Thoracic aorta (tissue), 2 donors: ENCODE measurements at places on chromosomes 16 and 17.

DNA sequence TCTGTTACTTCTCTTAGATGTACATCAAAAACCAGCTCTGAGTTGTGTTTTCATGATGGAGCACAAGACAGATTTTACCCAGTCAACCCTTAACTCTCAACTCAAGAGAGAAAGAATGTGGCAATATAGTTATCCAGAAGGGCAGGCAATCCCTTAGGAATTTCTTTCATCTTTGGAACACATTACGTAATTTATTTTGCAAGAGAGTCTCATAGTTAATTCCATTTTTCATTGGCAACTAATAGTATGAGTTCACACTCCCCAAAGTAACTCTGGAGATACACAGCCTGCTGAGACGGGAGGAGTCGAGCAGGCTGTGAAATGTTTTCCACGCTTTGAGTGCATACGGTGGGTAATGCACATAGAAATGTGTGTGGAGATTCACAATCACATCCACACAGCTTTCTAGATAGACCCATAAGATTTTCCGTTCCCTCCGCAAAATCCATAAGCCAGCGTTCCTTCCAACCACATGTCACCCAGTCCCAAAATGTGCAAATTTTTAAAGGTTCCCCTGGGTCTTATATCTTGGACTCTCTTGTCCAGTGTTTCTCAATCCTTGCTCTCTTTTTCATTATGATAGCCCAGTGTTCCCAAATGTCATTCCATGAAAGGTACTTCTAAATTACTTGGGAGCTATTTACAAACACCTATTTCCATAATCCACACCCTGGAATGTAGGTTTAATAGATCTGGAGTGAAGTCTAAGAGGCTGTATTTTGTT is 8.4 kb upstream of the CDRT4 start:
- DNase-seq, result no peak

GRCh38 chr17:48031966-48032365 is 5.6 kb downstream of the COPZ2 start:
- no peak for DNase-seq

GRCh38 chr17:78272181-78272913 is 40.9 kb downstream of the TMEM235 start:
- DNase-seq, result no peak

DNA sequence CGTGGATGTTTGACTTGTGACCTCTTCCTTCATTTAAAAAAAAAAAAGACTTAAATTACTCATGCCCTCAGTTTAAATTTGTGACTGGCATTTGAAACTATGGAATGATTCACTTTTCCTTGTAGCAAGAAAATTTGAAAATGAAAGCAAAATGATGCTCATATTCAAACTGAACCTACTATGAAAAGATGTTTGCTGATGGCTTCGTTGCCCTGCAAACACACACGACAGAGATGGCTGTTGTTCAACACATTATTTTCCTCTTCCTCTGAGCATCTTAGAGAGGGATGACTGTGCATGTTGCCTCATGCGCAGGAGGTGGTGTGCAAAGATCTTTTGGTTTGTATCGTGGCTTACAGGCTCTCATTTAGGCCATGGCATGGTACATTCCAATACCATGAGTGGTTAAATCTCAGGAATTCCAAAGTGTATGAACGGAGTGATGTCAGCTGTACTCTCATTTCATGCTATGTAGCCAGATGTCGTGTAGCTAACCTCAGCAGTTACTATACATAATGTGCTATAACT is 164.5 kb downstream of the PRKCA start:
- no peak for DNase-seq

GRCh38 chr17:29588017-29588561 is 1.4 kb downstream of the GIT1 start:
- no peak for DNase-seq

GRCh38 chr17:4839221-4839620 is 6.1 kb downstream of the MINK1 start:
- DNase-seq, result no peak

DNA sequence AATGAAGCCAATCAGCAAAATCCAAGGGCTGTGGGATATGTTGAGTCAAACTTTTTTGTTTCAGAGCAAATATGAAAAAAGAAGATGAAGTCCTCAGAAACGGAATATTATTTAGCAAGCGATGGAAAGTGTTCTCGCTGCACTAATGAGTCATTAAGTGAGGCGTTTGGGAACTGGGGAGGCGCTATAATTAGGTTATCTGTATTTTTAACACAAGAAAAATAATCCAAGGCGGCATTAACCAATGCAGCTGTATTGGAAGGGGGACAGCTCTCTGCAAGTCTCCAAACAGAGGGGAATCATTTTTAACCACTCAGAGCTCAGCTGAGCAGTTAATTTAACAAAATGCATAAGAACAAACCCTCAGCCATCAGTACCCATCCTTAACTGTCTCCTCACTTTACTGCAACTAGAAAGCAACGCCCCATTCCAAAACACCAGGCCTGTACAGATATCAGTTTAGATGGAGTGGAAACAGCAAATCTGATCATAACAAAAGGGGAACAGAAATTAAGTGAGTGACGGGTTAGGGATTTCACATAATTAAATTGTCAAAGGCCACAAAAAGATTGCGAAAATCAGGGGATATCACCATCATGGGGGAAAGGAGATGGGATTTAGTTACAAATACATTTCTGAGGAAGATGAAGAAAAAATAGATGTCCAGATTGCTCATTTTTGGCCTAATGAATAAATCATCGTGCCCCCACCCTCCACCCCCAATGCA is 211.0 kb upstream of the TOX3 start:
- DNase-seq, result no peak

DNA sequence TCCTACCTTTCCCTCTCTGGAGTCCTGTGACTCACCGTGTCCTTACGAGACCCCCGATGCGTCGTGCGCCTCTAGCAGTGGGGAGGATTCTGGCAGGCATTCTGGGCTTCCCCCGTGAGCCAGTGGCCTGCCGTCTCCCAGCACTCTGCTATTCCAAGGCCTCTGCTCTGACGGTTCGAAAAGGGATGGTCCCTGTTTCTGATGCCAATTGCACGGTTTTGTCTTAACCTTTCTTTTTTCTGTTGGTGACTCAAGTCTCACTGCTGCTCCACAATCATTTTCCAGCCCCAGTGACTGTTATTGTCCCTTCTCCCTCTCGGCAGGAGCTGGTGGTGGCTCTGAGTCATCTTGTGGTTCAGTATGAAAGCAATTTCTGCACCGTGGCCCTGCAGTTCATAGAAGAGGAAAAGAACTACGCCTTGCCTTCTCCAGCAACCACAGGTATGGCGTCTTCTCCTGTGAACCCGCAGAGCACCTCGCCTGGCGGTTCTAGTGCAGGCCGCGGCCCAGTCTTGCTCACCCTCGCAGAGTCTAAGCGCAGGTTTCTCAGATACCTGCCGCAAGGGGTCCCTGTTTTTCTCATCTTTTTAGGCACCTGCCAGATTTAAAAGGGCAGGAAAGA is 100.1 kb upstream of the CHMP6 start:
- DNase-seq, result peak; percentile 43

GRCh38 chr16:85570213-85570734 is 42.8 kb upstream of the GSE1 start:
- DNase-seq, result no peak

DNA sequence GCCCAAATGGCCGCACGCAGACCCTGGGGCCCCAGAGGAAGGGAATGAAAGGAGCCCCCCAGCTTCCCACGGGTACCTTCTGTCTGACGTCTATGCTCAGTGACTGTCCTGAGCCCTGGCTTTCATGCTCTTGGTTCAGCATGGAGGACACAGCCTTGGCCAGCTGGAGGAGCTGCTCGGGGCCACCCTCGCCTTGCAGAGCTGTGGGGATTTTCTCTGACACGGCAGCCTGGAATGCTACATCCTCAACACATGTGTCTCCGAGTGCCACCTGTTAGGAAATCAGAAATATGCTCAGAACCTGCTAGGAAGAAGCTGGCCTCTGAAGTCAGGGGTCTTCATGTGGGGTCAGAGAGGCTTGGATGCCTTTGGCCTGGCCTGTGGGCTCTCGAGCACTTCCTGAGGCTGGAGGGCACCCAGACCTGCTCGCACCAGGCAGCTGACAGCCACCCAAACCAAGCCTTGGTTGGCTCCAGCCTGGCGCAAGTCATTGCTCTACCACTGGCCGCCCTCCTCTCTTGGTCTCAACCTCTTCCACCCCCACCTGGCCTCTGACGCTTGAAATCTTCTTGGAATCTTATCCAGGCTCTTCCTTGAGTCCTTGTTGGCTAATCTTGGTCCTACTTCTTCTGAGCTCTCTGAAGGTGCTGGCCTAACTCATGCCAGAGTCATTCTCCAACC is 63.7 kb upstream of the BCO1 start:
- no peak for DNase-seq

GRCh38 chr17:7250695-7251627 is 573 bp downstream of the CTDNEP1 start:
- no peak for DNase-seq

- DNase-seq, result no peak
These were observed 2.9 kb downstream of the KRT39 start for GRCh38 chr17:40963838-40964237.

- DNase-seq, result no peak
These were observed 31.1 kb downstream of the TPSG1 start for GRCh38 chr16:1193825-1194581.

GRCh38 chr16:782766-783403 is 5.3 kb downstream of the RPUSD1 start:
- DNase-seq, result no peak

DNA sequence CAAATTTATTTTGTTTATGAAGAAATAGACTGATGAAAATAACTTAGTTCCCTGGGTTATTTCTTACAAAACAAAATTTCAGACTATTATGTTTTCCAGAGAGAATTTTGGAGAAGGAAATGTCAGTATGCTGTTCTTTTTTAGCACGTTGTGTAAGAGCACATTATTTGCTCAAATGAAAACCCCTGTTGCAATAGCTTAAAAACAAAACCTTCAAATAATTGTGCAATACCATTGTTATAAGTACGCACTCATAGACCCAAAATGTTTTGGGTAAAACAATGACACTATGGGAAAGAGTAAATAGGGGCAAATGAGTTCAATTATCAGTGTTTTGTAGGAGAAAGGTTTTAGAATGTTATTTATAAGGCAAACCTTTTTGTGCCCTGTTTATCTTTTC is 18.2 kb downstream of the VMP1 start:
- DNase-seq, result no peak

- DNase-seq, result no peak
These were observed 13.9 kb downstream of the MYL4 start for GRCh38 chr17:47223007-47223406.

DNA sequence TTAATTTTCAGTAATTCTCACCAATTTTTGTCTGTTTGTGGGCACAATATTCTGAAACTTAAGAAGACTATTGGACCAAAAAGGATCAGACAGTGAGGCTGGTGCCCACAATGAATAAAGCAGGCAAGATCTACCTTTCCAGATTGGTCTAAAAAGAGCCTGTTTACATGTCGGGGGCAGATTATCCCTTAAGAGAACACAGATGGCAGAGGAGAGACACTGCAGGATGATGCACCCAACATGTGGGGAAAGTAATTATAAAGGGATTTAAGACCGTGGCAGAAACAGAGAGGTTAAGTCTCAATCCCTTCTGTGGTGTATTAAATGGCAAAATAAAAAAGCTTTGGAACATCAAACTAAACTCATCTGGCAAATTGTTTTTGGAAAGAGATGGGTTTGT is 331.8 kb upstream of the CDH11 start:
- no peak for DNase-seq

GRCh38 chr17:7356756-7357155 is 1.8 kb downstream of the TMEM95 start:
- no peak for DNase-seq

- DNase-seq, result peak; percentile 85
These were observed 7.5 kb downstream of the LDHD start for GRCh38 chr16:75108792-75109731.

GRCh38 chr16:1048442-1049112 is 24.0 kb upstream of the SSTR5 start:
- DNase-seq, result no peak

- no peak for DNase-seq
These were observed 159.6 kb downstream of the PRKCA start for GRCh38 chr17:66462010-66462409.

DNA sequence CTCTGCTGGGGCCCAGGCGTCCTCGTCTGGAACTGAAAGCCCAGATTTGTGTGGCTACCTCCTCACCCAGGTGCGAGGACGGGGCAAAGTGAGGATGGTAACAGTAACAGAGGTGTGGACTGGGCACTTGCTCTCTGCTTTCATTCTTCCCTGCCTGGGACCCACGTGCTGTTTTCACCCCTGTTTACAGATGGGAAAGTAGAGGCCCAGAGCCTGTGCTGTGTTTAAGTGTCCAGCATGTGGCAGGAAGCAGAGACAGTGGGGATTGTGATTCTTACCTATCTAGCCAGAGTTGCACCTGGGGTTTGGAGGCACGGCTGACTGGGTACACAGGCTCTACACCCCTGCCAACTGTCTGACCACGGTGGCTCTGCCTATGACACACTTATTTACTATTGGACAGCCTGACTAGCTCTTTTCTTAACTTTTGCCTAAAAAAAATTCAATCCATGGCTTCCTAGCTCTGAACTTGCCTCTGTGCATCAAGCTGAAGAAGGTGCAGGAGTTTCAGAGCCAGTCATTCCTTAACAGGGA is 155.4 kb downstream of the CLEC16A start:
- DNase-seq, result no peak

DNA sequence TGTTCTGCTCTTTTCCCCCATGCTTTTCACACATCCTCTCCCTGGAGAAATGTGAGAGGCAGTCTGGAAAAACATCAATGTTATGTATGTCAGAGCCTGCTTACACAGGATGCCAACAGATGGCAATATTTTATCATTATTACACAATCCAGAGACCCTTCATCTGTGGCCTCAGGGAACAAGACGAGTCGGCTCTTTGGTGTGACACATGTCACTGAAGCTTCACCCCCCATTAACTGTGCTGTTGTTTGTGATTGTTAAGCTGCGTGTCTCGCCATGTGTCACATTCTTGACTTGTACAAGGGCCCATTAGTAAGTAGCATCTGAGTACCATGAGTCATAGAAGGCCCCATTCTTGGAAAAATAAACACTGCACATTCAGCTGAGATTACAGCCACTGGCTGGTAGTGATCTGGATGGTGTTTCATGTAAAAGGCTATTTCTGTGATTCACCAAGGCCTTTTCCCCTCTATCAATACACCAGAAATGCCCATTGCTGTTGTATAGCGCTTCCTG is 682.1 kb upstream of the SOX9 start:
- DNase-seq, result no peak

GRCh38 chr17:55420067-55420775 is 1.4 kb downstream of the MMD start:
- DNase-seq, result no peak

- no peak for DNase-seq
These were observed 47.8 kb downstream of the ERN1 start for GRCh38 chr17:64081802-64082799.

DNA sequence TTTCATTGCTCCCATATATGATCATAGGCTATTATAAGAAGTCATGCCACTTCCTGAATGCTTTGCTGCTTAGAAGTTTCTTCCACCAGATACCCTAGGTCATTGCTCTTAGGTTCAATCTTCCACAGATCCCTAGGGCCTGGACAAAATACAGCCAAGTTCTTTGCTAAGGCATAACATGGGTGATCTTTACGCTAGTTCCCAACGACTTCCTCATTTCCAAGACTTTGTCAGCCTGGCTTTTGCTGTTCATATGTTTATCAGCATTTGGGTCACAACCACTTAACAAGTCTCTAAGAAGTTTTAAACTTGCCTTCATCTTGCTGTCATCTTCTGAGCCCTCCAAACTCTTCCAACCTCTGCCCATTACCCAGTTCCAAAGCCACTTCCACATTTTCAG is 20.1 kb upstream of the DLX3 start:
- no peak for DNase-seq

- no peak for DNase-seq
These were observed 49.6 kb upstream of the RPL38 start for GRCh38 chr17:74153821-74154430.

GRCh38 chr16:3610698-3611145 is 684 bp downstream of the SLX4 start:
- DNase-seq, result no peak
